ENCODE measurements at places on chromosomes 2 and 18. TPM values are rescaled to one million over a fixed set of nuclear protein-coding genes. Genes with fewer than 3 reads are reported as not detected.

C2orf42 gene
- 21.9 TPM for total RNA-seq

GRHL1 gene
- 0.81 TPM for total RNA-seq

DNA sequence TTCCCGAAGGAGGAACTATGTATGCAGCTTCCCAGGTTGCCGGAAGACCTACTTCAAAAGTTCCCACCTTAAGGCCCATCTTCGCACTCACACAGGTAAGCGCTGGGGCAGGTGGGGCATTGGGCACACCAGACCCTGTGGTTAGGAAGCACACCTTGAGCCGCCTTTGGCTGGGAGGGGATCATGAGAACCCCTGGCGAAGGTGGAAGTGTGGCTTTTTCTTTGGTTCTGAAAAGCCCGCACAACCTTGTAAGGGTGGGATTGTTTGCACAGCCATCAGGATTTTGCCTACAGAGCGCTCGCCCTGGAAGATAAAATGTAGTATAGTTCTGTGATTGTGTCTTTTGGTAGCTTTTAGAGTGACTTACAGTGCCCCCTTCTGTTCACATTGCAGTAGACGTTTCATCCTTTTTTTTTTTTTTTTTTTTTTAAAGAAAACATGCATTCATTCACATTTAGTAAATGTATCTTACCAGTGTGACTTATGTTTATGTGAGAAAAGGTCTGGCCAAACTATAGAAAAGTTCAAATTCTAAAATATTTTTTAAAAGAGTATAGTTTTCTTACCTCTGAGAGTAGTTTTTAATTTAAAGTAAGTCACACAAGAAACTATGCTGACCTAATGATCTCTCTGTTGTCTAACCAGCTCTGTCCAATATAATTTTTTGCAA lies 5.3 kb downstream of the KLF11 start:
- H3K4me3 ChIP-seq, result no peak overlapping the region
- no peak overlapping the region for H3K27ac ChIP-seq
- peaks cover 17% of the 10 kb centered on the region for H3K4me1 ChIP-seq
- no peak for DNase-seq

- H3K27me3 ChIP-seq, result peaks cover 66% of the 10 kb centered on the region
- no peaks in the 10 kb centered on the region for H3K4me1 ChIP-seq
- DNase-seq, result no peak
- H3K4me3 ChIP-seq, result no peak overlapping the region
- no peaks in the 10 kb centered on the region for H3K36me3 ChIP-seq
These were observed 59.4 kb upstream of the NEDD4L start for GRCh38 chr18:57984490-57985115.

All from osteocyte (in vitro differentiated cells).